AG20443 (cell line): ENCODE measurements at places on chromosomes 3 and 15.
A peak's percentile ranks its signal among the peaks of the same experiment; 100 is the strongest.

DNA sequence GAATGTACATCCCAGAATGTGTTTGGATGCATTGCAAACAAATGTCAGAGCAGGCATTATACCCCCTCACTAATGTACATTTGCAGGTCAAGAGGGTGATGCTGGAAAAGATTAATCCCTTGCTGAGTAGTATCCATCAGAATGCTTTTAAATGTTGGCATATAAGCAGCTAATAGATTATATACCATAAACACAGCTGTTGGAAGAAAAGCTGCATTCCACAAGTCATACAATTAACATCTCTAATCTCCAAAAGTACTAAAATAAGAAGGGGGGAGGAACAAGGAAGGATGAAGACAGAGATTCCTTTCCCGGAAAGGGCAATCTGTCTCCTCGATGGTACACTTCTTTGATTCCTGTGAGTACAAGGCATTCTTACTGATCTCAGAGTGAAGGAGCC is 445.7 kb upstream of the CDIN1 start:
- DNase-seq: no peak

DNA sequence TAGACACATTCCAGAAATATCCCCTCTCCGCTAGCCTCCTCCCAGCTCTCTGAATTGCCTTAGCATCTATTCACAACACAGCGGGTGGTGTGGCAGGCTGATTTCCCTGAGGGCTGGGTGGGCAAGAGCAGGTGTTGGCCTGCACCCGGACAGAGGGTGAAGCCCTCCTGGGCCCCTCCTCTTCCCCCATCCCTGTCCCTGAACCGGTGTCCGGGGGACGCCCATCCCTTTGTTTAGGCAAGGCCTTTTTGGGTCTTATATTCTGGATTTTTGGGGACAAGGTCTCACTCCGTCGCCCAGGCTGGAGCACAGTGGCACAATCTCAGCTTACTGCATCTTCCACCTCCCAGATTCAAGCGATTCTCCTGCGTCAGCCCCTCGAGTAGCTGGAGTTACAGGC is 55.2 kb upstream of the KLHL25 start:
- no peak for DNase-seq

DNA sequence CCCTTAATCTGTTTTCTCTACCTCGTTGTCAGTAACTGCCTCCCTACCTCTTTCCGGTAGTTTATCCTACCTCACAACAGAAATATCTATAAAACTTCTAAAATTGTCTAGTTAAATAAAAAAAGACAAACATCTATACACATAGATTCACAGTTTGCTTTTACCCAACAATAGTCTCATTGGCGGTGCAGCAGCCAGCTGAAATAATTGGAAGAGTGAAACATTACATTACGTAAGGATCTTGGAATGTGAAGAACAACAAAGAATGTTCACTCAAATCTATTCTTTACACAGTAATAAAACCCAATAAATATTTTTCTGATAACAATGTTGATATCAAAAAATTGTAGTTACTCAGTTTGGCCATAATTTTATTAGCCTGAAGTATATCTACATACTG is 115.5 kb upstream of the ARPP21 start:
- DNase-seq: no peak

DNA sequence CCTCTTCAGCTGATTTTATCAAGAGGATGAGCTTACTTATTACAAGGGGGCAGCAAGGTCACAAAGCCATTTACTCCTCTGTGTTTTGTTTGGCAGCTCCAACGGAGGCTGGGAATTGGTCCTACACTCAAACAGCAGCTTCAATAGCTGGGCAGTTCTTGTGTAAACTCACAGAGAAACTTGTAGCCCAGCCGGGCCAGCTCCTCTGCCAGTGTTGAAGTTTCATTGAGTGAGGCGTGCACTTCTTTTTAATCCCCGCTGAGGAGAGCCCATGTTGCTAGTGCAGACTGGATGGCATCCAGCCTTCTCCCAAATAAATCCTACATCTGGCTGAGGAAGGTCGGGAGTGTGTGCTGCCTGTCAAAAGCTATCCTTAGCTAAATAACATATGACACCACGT is 59.5 kb downstream of the BFSP2 start:
- peak; percentile 32 for DNase-seq

DNA sequence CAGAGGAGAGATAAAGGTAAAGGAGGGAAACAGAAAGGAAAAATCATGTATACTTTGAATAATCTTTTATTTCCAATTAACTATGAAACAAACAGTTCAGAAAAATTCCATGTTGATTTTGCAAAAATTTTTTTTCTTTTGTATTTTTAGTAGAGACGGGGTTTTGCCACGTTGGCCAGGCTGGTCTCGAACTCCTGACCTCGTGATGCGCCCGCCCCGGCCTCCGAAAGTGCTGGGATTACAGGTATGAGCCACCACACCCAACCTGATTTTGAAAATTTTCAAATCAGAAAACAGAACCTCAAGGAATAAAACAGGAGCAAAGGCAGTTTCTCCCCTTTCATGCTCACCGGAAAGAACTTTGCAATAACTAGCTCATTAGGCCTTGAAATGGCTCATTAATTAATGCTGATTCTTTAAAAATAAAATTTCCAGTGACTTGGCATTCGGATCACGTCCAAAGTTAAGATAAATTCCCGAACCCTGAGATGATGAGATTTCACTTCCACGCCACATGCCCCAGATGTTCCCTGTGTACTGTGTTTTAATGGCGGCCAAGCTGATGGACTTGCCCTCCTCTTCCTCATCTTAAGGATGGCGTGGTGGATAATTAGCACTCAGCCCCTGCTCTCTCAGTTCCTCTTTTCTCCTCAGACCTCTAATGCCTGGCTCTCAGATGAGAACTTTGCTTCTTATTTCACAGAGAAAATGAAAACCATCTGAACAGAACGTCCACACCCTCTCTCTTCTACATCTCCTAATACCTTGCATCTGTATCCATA is 10.8 kb downstream of the BCL2L10 start:
- DNase-seq: no peak

DNA sequence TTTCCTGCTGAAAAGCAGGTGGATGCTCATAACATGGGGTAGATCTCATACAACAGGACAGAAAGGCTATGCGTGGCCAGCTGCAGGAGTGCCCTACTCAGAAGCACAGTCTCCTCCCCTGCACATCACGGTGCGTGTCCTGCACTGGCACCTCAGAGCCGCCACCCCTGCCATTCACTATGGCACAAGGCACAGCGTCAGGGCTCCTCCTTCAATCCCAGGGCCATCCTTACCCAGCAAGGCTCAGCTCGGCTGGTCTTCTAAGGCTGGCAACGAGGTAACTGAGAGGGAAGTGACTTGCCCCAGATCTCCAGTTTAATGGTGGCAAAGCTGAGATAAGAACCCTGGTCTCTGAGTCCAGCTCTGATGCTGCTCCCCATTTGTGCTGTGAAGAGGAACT is 97.1 kb downstream of the CPN2 start:
- no peak for DNase-seq
